ENCODE measurements at places on chromosomes 16 and 17.

DNA sequence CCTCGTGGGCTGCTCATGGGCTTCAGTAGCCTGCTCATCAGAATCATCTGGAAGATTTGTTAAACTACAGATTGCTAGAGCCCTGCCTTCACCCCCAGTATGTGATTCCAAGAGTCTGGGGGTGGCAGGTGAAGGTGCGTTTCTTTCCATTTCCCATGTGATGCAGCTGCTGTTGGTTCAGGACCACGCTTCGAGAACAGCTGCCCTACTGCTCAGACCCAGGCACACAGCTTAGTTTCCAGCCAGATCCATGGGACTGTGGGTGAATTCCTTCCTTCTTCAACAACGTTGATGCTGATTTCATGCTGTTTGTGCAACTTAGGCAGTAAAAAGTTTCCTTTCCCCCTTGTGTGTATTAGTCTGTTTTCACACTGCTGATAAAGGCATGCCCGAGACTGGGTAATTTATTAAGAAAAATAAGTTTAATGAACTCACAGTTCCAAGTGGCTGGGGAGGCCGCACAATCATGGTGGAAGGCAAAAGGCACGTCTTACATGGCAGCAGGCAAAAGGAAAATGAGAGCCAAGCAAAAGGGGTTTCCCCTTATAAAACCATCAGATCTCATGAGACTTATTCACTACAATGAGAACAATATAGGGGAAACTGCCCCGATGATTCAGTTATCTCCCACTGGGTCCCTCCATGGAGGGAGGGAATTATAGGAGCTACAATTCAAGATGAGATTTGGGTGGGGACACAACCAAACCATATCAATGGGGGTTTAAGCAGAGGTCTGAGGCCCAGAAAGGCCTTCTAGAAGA is 159.2 kb downstream of the XYLT1 start:
- DNase-seq = no peak

DNA sequence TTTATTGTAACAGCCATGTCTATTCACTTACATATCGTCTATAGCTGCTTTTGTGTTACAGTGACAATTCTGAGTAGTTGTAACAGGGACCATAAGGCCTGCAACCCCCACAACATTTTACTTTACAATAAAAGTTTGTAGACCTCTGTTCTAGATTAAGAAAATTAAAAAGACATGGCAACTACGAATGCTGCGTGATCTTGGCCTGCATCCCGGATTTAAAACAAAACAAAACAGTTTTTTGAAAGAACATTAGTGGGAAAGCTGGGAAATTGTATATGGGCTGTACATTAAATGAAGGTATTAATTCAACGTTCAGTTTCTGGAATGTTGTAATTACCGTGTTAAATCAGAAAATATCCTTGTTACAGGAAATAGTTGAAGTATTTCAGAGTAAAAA is 64.1 kb downstream of the RMI2 start:
- DNase-seq = no peak

DNA sequence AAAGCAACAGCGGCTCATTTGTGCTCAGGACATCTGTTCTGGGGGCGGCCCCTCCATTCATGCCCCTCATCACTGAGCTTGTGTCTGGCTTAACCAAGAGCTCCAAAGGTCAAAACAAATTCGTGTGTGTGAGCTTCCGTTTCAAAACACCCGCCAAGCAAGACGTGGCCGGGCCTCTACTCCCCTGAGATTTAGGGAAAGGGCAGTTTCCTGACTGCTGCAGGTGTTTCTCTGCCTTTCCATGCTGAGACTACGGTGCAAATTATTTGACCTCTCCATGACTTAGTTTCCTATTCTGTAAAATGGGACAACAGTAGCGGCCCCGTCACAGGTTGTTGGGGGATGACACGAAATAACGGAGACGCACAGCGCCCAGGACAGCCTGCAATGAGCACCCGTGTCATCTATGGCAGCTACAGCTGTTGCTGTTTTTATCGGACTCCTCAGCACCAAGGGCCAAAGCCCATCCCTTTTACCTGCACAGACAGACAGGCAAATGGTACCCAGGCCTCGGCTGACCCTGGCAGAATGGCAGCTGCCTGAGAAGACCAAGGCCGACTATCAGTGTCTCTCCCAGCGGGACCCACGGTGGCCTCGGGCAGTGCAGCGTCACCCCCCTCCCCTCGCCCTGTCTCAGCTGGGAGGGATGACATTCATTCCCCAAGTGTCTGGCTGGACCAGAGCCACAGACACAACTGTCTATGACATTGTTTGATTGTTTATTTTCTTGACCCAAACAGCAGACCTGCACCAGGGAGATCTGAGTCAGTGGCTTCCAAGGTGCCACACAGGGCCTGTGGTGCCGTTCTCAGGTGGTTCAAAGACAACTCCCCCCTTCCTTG is 50.7 kb upstream of the DOC2B start:
- DNase-seq = no peak

GRCh38 chr16:35906440-35906839 is 2447.0 kb downstream of the TP53TG3F start:
- no peak for DNase-seq

DNA sequence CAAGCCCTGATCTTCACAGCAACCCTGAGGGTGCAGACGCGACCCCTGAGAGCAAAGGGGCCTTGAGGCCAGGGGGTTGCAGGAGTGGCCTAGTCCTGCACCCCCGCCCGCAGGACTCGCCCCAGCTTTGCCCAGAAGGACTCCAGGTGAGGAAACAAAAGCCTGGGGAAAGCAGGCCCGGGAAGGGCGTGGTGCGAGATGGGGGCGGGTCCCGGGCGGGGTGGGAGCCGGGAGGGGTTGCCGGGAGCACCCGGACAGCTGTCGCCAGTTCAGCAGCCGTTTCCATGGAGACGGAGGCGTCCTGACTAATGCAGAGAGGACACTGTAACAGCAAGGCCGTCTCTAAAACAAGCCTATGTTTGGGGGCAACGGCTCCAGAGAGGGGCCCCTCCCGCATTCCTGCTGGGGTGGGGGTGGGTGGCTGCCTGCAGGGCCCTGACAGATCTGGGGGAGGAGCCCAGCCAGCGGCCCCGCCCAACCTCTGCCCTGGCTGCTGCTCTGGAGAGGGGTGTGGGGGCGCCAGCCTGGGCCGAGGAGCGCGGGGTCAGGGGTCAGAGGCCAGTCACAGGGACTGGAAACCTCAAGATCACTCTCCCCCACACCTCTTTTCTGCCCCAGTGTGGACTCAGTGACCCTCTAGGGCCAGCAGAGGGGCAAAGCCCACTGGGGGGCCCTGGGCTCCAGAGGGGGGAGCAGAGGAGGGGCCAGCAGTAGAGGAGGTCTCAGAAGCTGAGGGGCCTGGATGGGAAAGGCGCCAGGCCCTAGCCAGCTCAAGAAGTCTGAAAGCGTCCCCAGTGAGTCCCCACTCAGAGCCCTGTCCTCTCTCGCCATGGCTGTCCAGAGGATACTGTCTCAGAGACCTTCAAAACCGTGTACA is 3.1 kb upstream of the TPPP3 start:
- peak; percentile 94 for DNase-seq

DNA sequence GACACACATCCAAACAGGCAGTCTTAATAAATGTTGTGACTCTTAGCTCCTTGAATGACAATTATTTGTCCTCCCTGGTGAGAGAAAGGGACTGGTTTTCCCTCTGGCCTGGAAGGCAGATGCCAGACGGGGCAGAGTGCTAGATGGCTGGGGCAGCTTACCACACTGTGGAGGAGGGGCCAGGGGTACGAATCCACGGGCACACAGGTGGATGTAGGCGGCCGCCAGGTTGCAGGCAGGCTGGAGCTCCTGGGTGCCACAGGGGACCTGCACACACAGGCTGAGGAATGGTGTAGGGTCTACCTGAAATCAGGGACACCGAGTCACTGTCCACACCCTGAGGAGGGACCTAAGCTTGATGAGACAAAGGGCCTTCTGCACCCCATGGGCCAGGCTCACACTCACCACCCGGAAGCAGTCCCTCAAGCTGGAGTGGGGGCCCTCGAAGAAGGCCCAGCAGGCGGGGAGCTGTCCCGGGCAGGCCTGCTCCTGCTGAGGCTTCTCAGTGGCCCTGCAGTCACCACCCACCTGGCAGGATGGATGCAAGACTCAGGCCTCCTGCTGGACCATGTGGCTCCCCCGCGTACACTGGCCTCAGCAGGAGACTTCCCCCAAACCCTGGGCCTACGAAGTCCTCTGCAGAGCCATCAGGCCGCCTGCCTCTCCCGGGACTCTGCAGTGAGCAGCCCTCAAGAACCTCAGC is 38.4 kb downstream of the RMI2 start:
- no peak for DNase-seq

- DNase-seq = no peak
Measured at GRCh38 chr16:70808371-70808770, 7.4 kb upstream of the VAC14 start.

GRCh38 chr17:60091109-60091508 is 12.4 kb upstream of the HEATR6 start:
- DNase-seq = no peak
